ENCODE measurements at places on chromosomes 1 and 21.

DNA sequence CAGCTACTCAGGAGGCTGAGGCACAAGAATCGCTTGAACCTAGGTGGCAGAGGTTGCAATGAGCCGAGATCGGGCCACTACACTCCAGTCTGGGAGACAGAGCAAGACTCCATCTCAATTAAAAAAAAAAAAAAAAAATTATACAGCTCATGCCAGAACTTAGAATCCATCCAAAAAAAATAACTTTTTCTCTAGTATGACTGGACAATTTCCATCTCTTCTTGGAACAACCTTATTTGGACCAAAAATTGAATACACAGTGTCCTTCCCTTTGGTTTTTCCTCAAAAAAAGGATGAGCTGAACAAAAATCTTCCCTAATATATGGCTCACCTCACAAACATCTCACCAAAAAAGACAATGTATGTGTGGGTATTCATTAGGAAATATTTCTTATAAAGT is 73.7 kb downstream of the TOR3A start:
- DNase-seq: no peak

- no peak for DNase-seq
Observed at GRCh38 chr1:183306317-183307042, 111.7 kb downstream of the NMNAT2 start.

- no peak for DNase-seq
Observed at GRCh38 chr1:44261962-44262361, 48.7 kb downstream of the DMAP1 start.

DNA sequence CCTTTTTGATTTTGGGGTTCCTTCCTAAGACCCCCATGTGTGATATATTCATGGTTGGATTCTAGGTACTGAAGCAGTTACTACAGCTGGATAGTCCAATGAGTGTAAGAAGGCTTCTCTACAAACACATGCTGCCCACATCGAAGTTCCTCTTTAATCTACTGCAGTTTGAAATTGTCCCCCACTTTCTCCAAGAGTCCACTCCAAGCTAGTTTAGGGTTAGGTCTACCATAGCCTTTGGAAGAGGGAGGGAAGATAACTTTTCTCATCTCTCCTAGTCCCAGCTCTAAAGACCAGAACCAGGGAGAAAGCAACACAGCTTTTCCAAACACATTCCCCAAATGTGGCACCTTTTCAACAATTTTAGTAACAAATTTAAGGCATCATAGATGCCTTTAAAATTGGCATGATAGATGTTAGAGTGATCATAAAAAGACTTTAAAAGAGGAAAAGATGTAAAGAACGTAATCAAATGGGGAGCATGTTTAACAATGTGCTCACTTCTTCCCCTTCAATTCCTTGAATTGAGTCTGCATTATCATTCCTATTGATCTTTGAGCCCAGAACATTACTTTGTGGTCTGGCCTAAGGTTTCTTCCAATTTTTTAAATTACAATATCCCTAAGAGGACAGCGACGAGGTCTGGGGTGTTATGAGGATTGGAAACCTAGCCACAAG is 1.0 kb upstream of the EXO1 start:
- DNase-seq: no peak

- DNase-seq: no peak
Observed at GRCh38 chr1:167911413-167911812, 2.5 kb downstream of the ADCY10 start.

DNA sequence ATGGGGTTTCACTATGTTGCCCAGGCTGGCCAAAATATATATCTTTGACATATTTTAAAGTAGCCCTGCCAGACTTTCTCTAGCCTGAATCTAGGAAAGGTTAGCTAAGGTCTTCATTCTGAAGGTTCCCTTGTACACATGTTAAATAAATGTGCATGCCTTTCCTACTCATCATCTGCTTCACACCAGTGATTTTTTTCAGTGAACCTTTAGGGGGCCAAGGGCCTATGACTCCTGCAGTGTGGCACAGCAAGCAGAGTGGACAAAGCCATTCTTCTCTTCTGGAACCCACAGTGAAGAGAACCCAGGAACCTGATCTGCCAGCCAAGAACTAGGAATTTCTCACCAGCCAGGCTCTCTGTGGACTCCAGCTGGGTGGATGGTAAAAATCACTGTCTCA is 22.9 kb downstream of the CBR1 start:
- no peak for DNase-seq

DNA sequence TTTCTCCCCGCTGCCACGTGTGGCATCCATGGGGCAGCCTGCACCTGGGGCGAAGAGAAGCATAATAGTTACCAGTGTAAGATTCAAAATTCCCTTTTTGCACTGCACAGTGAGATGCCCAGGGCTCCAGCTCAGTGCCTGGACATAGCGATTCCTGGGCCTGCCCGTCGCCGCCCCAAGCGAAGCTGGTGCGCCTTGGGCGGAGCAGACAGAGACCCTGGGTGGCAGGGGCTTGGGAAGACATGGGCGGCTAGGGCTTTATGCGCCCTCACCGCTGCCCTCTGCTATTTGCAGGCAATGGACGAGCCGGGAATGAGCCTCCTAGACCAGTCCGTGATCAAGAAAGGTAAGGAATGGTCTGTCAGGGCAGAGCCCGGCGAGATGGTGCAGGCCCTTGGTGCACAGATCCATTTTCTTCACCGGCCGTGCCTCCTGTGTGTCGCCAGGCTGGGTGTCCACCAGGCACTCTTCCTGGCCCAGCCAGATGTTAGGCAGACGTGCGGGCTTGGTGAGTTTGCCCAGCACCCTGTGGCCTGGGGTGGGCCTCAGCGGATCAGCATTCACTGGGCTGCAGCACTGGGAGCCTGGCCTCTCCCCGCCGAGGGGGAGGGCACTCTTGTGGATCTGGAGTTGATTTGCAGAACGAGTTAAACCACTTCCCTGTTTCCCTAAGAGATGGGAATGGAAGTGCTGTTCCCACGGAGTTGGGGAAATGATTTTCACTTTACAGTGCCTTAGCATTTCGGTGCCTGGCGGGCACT is 1.7 kb downstream of the TFAP2E start:
- DNase-seq: no peak

GRCh38 chr1:12231276-12231595 is 1.4 kb downstream of the VPS13D start:
- no peak for DNase-seq

GRCh38 chr1:225973158-225973557 is 26.0 kb downstream of the SDE2 start:
- no peak for DNase-seq

DNA sequence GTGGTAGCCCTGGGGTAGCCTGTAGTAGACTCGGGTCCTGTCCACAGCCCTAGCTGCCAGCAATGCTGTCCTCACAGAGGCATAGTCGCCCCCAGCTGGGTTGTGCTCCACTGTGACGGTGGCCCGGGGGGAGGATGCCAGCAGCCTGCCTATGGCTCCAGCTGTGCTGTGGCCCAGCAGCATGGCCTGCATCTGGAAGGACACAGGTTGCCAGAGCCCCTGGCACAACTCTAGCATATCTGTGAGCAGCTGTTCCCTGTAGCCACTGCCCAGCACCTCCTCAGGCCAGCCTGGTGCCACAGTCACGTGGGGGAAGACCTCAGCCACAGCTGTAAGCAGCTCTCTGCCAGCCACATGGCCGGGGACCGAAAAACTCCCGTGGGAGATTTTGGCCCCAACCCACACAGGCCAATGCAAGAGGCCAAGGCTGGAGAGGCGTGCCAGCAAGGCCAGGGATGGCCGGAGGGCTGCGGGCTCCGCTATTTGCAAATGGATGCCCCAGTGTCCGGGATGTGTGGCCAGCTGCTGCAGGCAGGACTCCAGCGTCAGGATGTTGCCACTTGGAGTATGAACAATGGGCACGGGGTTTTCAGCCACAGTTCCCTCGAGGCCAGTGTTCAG is 13.9 kb downstream of the FAM151A start:
- no peak for DNase-seq

- DNase-seq: no peak
Observed at GRCh38 chr1:195733826-195734225, 874.4 kb downstream of the KCNT2 start.

- DNase-seq: no peak
Observed at GRCh38 chr1:148160343-148161052, 8.4 kb upstream of the NBPF11 start.

DNA sequence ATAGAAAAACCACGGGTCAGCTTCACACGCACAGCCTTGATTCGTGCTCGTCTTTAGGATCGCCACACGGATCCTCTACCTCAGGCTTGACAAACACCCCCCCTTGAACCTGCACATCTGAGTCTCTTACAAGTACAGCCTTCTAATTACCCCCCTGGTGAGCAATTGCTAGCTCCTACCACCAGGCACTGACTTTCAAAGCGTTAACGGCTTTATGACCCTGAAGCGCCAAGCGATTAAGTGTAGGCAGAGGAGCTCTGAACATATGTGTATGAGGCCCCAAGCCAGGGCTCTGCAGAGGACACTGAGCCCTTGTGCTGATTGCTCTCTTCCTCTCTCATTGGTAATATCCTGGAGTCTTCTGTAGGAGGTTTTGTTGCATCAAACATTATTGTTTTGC is 55.7 kb upstream of the EPHA8 start:
- no peak for DNase-seq

GRCh38 chr1:178529364-178530036 is 16.6 kb downstream of the TEX35 start:
- DNase-seq: no peak
